ENCODE measurements at places on chromosomes 7 and 10.

DNA sequence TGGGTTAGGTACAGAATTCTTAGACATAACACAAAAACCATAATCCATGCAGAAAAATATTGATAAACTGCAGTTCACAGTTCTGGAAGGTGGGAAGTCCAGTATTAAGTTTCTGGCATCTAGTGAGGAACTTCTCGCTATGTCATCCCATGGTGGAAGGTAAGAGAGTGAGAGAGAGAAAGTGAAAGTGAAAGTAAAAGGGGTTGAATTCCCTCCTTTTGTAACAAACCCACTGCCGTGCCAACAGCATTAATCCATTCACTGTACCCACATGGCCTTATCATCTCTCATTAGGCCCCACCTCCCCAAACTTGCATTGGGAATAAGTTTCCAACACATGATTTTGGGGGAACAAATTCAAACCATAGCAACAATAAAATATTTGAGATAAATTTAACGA is 17.1 kb downstream of the ZNF485 start:
- no peak for DNase-seq

DNA sequence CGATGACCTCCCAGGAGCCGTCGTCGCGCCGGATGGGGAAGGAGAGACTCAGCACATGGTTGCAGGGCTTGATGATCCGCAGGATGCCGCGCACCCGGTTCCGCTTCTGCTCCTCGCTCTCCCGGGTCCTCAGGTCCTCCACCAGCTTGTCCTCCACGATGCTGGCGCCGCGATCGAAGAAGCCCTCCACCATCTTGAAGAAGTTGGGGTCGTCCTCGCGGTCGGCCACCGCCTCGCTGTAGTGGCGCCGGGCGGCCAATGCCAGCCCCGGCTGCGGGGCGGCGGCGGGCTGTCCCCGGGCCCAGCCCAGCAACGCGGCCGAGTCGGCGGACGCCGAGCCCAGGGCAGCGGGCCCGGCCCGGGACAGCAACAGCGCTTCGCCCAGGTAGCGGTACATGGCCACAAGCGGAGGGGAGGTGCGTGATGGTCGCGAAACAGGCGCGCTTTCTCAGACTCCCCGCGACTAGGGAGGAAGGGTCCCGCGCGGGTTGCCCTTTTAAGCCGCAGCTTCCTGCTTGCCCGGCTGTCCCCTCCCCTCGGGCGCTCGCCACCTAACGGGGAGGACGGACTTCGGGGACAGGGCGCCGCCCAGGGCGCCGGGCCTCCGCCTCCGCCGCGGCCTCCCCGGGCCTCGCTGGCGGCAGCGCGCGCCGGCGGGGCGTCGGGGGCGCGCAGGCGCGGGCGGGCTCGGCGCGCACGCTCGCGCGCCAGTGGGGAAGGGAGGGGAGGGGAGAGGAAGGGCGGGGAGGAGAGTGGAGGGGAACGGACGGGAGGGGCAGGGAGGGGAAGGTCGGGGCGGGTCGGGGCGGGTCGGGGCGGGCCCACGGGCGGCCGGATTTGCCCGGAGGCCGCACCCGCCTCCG is at the start of the genes GLUD1 and SHLD2:
TSS of gene GLUD1 (minus strand) at position 471 of the 863 bp plus-strand sequence. CDS start at position 397, 74 bp downstream.
TSS of gene SHLD2 (plus strand) at position 834 of the 863 bp plus-strand sequence. CDS start 56,149 bp downstream, outside the sequence.
- DNase-seq, result peak; percentile 87

GRCh38 chr10:47214520-47214919 is 85.5 kb upstream of the GDF10 start:
- DNase-seq, result no peak

DNA sequence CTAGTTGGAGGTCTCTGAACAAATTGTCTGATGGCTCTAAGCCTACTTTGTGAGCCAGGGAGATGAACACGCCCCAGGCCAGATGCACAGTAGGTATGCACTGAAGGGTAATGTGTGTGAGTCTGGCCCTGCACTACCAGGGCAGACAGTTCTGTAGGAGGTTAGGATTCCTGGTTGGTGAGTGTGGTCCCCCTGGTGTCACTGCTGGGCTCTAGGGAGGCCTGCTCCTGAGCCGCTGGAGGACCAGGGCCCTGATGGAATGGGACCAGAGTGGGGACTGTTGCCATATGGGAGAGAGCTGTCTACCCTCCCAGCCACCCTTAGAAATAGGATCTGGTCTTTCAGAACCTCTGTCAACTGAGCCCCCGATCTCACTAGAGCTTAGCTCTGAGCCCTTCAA is 42.0 kb downstream of the CDH23 start:
- DNase-seq, result no peak

DNA sequence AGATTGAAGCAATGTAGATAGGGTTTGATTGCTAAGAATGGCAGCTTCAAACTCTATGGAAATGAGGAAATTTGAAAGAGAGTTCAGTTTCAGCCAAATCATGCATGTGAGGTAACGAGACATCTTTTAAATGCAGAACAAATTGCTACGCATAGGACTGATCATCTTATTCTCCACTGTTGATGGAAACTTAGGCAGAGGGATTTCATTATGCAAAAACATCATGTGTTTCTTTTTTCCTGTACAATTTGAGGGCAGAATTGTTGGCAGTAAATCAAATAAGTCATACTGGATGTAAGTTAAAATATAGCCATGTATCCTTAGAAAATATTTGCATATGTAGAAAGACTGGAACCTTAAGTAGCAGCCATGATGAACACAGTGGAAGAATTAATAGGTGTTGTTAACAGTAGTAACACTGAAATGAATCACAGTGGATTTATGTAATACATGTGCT is 327.4 kb downstream of the CDK14 start:
- DNase-seq, result peak; percentile 58

DNA sequence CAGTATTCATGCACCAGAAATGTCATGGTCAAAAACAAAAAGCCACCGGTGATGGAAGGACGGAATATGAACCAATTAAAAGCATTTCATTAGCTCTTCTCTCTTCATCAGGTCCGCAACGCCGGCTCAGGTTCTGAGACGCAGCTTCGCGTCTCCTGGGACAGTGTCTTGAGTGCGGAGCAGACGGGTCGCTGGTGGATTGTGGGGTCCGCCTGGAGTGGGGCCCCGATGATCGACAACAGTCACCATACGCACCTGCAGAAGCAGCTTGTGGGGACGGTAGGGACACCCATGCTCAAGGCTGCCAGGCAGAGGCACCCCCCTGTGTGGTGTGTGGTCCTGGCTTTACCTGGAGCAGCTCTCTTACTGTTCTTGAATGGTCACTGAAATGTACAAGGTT is 13.4 kb downstream of the NOM1 start:
- no peak for DNase-seq

DNA sequence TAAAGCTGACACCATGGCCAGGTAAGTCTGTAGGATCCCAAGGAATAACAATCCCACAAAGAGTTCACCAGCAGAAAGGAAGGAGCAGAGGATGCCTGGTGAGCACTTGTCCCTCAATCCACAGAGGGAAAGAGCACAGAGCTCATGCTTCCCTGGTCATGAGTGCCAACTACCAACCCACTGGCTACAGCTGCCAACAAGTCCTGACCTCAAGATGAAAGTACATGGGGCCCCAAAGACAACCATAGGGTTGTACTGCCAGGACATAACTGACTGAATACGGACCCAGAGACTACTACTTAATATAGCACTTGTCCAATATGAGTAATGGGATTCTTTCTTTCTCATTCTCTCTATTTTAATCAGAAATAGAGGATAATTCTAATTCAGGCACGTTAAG is 83.3 kb downstream of the JCAD start:
- no peak for DNase-seq

DNA sequence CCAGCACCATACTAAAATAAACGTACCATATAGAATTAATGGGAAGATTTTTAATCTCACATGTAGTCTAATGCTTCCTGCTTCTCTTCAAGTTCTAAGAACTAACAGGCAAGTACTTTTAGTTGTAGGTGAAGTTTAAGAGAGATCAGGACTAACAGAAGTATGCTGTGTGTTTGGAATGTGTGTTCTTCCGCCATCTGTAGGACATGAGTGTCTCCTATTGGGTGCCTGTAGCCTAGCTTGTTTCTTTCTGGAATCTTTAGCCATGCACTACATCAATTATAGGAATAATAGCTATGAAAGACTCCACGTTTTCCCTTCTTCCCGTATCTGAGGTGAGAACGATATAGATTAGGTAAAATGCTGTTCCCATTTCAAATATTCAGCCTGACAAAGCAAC is 140.2 kb upstream of the AHR start:
- no peak for DNase-seq

DNA sequence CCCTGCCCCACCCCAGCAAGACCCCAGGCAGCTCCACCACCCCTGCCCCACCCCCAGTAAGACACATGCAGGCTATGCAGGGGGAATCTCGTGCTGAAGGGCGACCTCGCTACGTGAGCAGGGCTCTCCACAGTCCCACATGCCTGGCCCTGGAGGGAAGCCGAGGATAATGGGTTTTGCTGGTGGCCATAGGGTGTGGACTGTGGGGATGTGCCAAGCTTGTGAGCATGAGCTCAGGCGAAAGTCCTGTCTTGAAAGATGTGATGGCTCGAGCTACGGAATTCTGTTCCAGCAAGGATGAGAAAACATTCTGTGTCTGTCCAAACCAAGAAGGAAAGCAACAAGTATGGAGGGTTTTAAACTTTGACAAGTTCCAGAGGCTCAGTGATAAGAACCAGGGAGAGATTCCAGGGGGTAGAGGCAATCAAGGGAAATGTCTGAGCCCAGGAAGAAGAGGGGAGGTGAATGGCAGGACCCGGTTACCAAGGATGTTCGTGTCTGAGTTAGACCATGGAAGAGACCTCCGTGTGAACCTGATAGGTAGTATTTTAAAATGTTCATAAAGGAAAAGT is 63.1 kb downstream of the PYROXD2 start:
- no peak for DNase-seq

GRCh38 chr10:132110111-132110521 is 44.4 kb downstream of the JAKMIP3 start:
- DNase-seq, result no peak

DNA sequence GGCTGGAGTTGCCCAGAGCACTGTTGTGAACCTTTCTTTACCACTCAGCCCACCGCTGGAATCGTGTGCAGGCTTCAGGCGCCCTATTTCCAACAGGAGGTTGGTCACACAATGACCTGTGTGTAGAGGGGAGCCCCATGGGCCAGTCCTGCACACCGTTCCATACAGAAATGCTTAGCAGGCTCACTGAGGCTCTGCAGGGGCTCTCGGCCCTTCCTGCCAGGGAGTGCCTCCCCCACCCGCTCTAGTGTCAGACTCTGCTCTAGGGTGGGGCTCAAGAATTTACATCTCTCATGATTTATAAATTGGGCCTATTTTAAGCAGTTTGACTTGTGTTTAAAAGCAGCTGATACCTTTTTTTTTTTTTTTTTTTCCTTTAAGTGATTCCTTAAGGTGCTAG is 42.0 kb downstream of the SHH start:
- no peak for DNase-seq

All from fibroblast of upper back skin (primary cell).